ENCODE measurements at places on chromosomes 5 and 9.

GRCh38 chr5:34957857-34958690 lies 28.7 kb downstream of the DNAJC21 start:
- DNase-seq, result no peak

- no peak for DNase-seq
These were observed 105.0 kb downstream of the SLC28A3 start for GRCh38 chr9:84235511-84235910.

- DNase-seq, result no peak
These were observed 27.8 kb downstream of the PRLR start for GRCh38 chr5:35202319-35203111.

- no peak for DNase-seq
These were observed 130.4 kb upstream of the SLIT3 start for GRCh38 chr5:169431386-169431785.

DNA sequence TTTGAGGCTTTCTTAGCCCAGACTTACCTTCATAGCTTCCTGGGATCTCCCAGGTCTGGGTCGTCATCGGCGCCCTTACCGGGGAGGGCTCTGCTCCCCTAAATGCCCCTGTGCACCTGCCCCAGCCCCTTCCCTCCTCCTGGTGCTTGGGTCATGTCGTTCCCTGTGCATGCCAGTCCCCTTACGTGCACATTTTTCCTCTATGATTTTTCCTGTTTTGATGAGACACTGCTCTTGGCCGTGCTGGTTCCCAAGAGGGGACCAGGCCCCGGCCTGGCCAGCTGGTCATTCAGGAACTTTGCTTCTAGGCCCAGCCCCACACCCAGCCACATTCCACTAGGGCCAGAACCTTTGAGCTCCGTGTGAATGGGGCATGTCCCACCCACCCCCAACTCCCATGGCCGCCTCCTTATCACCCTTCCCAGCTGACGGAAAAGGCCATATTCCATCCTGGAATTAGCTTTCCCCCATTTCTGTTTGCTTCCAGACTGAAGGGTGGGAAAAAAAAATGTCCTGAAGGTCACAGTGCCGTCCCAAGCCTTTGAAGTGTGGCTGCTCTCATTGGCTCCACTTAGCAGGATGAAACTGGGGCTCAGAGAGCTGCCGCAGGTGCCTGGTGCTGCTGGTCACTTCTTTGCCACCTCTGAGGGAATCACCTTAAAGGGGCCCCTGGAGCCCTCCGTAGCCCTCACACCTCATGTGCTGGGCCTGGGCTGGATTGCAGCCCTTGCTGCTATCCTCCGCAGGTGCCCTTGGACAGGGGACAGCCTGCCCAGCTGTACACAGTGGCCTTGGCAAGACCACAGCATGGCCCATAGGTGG lies 25.1 kb downstream of the ERGIC1 start:
- no peak for DNase-seq

GRCh38 chr5:151086905-151087360 lies 6.1 kb upstream of the TNIP1 start:
- DNase-seq, result peak; percentile 34

DNA sequence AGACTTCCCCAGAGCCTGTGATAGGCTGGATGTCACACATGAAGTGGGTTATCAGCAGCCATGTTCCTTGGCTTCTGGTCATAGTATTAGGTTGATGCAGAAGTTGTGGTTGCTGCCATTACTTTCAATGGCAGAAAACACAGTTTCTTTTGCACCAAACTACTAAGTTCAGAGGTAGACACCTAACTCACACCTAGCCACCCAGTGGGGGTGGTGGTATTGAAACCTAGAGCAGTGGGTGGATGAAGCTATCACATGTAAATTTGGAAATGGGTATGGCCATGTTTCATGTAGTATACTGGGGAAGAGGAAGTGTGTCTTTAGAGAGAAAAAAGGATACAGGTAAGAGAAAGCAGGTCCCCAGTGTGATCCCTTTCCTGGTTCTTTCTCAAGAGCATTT lies 347.9 kb upstream of the SEMA6A start:
- DNase-seq, result no peak

DNA sequence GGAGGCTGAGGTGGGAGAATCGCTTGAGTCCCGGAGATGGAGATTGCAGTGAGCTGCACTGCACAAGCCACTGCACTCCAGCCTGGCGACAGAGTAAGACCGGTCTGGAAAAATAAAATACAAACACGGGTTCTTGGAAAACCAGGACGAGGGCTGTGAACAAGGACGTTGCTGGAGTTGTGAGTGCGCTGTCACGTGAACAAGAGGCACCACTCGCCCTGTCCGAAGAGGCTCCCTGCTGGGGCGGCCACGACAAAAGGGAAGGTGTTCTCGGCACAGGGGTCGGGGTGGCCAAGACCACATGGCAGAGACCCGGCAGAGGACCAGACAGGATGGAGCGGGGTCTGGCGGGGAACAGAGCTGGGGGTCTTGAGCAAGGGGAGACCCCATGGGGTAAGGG lies 30.6 kb upstream of the UBAC1 start:
- no peak for DNase-seq

GRCh38 chr5:93192087-93192486 lies 388.9 kb downstream of the NR2F1-AS1 start:
- no peak for DNase-seq

GRCh38 chr9:85040146-85040545 lies 370.6 kb downstream of the NTRK2 start:
- DNase-seq, result no peak

DNA sequence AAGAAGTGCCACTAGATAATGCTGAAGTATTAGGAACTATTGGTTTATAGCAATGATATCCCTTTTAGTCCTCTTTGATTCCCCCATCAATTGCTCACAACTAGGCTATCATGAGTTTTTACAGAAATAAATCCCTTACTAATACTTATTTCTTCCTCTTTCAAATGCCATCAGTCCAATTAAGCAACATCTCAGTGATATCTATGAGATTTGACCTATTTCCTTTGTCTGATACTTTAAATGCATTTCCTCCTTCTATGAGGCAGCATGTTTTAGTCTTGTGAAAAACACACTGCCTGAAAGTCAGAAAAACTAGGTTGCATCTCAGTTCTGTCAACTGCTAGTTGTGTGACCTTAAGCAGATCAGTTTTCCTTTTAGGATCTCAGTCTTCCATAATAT lies 101.6 kb downstream of the FBXW11 start:
- DNase-seq, result no peak

- DNase-seq, result no peak
These were observed 146.7 kb downstream of the YTHDC2 start for GRCh38 chr5:113660206-113660605.

DNA sequence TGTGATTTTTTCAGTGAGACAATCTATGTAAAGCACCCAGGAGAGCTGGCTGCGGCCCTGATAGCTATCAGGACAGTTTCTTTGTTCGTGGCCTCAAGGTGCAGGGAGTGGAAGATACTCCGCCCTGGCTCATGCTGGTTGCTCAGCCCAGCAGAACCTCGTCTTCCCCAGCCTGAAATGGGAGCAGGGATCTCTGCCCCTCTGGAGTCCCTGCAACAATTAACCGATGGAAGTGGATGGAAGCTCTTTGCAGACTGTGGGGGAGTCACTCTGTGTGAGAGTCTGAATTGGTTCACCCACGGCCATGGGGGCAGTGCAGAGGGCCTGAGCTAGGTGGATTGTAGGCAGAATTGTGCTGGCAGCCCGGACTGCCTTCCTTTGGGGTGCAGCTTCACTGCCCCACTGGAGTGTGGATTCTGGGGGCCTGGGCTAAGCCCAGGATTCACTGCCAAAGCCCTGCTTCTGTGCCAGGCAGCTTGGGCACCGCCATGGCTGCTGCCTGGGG lies 2.8 kb downstream of the AIF1L start:
- DNase-seq, result no peak

DNA sequence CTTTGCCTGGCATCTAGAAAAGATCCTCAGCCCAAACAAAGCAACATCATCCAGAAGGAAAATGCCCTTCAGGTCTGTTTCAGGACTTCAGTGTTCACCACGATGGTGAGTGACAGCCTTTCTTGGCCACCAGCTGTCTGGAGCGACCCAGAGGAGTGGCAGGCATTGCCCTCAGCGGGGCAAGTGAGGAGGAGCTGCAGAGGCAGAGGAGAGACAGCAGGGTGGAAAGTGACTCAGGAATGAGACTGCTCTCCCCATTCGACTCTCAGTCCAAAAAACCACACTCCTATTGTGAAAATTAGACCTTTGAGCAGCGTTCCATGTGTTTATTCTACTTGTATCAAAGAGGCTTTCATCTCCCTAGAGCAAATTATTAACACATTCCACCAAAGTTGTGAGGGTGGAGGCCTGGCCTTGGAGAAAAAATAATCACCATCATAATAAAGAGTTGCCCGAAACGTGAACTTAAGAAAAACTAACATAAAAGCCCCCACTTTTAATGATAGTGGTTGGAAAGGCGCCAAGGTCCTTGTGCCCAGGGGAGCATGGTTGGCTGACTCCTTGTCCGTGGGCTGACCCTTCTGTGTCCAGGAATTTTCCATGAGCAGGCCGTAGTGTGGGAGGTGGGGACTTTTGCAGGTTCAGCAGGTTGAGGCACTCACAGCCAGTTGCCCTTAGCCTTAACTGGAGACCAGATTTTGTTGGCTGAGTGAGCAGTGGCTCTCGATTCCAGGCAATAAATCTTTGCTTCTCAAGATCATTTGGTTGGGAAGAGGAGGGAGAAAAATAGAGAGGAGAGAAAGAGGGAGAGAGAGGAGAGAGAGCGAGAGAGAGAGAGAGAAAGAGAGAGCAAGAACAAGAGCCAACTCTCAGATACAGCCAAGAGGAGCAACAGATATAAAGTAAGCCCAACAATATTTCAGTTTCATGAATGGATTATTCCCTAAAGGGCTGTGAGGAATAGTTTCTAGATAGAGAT lies 125.9 kb upstream of the ANKRD55 start:
- no peak for DNase-seq

DNA sequence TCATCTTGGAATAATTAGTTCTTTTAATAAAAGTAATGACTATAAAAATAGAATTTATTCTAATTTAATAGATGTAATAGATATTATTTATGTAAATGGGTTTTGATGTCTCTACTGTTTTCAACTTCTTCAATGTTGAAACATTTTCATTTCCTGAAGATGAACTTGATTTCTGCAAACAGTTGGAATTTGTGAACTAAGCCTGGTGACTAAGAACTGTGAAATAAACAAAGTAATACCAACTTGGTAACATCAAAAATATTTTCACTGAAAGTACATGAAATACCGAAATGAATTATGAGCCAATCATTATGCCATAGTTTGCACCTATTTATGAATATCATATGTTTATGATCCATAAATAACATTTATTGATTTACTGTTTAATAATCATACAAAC lies 143.8 kb upstream of the FGF10 start:
- no peak for DNase-seq

GRCh38 chr9:102950346-102950745 lies 44.8 kb upstream of the CYLC2 start:
- no peak for DNase-seq

- DNase-seq, result no peak
These were observed 5.6 kb downstream of the ENHO start for GRCh38 chr9:34517185-34517584.

DNA sequence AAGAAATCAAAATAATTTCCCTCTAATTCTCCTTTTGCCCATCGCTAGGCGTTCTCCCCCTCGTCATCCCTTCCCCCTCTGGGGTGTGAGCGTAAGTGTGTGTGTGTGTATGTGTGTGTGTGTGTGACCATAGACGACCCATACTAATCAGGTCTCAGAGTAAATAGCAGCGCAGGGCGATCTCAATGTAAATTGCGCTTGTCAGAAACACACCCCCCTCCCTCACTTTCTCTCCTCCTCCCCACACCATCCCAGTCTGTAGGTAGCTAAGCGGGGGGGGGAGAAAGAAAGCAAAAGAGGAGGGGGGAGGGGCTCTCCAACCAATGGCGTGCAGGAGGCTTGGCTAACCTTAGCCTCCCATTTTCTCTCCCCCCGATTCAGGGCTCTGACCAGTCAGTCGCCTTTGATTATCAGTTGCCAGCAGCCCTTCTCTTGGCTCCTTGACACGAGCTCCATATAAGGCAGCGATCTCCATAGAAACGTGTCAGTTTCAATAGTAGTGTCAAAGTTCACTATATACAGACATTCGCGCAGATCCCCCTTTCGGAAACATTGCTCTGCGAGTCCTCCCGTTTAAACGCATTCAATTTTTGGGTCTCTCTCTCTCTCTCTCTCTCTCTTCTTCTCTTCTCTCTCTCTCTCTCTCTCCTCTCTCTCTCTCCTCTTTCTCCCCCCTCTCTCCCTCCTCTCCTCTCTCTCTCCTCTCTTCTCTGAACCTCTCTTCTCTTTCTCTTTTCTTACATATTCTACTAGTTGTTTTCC lies at the start of gene NR2F1:
NR2F1 (plus strand) TSS at position 546 of the 762 bp plus-strand sequence. CDS start 1,802 bp downstream, outside the sequence.
- DNase-seq, result no peak

DNA sequence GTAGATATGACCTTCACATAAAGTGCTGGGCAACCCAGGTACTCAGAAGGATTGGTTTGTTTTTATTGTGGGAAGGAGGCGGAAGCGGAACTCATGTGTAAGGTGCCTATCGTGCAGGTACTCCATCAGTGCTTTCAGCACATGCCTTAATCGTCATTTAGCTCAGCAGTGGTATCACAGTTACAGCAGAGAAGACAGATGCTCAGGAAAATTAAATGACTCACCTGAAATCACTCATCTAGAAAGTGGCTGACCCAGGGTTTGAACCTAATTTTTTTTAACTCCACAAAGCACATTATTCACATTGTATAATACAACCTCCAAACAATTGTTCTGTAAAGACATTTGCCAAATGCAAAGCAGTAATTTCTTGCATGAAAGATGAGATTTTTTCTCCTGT lies 2.2 kb downstream of the C5orf46 start:
- no peak for DNase-seq

- no peak for DNase-seq
These were observed 256.5 kb downstream of the NSG2 start for GRCh38 chr5:174301848-174302625.

DNA sequence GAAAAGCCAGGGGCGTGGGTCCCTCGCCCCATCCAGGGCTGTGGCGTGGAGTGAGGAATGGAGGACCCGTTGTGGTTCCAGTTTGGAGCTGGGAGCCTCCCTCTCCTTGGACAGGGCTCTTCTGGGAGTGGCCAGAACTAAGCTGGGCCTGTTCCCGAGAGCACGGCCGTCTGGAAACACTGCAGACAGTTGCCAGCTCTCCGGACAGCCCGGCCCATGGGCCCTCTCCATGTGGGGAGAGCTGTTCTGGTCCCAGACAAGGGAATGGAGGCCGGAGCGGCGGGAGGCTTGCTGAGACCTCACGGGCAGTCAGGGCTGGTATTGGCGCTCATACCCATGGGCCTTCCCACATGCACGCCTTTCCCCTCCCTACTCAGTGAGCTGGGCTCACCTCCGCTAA lies 45.2 kb upstream of the FCN2 start:
- no peak for DNase-seq

DNA sequence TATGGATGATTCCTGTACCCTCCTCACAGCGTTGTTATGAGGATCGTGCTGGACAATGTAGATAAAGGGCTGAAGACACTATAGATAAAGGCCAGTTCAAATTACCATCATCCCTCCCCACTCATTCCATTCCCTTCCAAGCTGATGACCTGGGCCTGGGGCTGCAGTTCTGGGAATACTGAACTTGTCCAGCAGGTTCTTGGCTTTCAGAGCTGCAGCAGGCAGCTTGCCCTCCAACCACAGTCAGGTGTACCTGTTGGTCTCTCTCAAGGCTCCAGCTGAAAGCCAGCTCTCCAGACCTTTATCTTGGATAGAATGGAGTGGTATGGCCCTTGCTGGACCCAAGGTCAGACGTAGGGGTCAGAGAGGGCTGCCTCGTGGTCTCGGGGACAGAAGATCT lies 92.5 kb downstream of the PCDH1 start:
- no peak for DNase-seq

GRCh38 chr9:68844631-68845612 lies 139.9 kb downstream of the PIP5K1B start:
- DNase-seq, result no peak

GRCh38 chr5:155530046-155530445 lies 516.5 kb downstream of the KIF4B start:
- no peak for DNase-seq

GRCh38 chr9:76373173-76373783 lies 20.9 kb downstream of the RFK start:
- no peak for DNase-seq
